ENCODE measurements at places on chromosomes 7 and 10.

DNA sequence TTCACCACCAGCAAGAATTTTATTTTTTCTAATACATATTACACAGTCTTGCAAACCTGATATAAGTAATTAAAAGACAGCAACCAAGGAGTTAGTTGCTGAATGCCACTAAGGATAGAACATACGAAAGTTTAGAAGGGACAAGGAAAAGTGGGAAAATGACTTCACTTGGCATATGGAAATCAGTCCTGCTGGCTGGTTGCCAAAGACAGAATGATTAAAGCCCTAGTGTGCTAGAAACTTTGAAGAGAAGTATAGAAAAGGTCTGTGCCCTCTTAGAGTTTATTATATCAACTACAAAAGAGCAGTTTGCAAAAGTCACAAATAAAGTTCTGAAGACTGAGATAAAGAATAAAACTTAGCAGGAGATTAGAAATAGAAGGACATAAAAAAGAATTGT is 5.8 kb upstream of the YAE1 start:
- no peak for DNase-seq

DNA sequence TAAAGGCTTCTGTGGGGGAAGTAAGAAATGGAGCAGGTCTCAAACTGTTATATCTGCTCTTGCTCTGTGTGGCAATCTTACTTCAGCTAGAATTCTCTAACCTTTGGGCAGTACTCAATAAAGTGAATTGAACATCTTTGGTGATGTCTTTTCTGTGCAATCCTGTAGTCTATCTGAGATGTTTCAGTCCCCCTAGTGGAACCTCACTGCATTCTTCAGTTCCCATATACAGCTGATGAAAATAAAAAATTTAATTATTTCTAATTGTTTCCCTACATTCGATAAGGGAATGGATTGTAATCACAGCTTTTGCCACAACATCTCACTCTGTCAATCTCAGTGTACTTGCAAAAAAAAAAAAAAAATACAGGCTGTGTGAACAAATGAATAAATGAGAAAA is 522.6 kb downstream of the DNAJB9 start:
- DNase-seq = no peak

- no peak for DNase-seq
These were observed 52.3 kb downstream of the CTBP2 start for GRCh38 chr10:125107965-125108580.

GRCh38 chr10:128549101-128549608 is 422.9 kb upstream of the MKI67 start:
- no peak for DNase-seq

- DNase-seq = no peak
These were observed 19.0 kb downstream of the PRKAG2 start for GRCh38 chr7:151857866-151858450.

- DNase-seq = no peak
These were observed 517.1 kb upstream of the ANKRD30A start for GRCh38 chr10:36608251-36608650.
